ENCODE measurements at places on chromosomes 3 and 15.

DNA sequence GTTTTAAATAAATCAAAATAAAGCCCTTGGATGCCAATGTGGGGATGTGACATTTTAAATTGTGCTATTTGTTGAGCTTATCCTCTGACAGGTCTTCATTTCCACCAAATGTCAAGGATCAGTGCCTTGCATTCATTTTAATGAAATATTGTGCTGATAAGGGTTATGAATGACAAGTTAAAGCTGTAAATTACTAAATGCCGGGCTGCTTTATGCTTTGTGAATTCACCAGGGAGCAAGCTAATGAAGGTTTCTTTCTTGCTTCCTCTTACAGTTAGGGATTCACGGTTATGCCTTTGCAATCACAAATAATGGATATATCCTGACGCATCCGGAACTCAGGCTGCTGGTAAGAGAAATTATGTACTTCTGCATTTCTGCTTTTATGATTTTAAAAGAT, 81.7 kb downstream of the LRTM1 start:
- DNase-seq: no peak

DNA sequence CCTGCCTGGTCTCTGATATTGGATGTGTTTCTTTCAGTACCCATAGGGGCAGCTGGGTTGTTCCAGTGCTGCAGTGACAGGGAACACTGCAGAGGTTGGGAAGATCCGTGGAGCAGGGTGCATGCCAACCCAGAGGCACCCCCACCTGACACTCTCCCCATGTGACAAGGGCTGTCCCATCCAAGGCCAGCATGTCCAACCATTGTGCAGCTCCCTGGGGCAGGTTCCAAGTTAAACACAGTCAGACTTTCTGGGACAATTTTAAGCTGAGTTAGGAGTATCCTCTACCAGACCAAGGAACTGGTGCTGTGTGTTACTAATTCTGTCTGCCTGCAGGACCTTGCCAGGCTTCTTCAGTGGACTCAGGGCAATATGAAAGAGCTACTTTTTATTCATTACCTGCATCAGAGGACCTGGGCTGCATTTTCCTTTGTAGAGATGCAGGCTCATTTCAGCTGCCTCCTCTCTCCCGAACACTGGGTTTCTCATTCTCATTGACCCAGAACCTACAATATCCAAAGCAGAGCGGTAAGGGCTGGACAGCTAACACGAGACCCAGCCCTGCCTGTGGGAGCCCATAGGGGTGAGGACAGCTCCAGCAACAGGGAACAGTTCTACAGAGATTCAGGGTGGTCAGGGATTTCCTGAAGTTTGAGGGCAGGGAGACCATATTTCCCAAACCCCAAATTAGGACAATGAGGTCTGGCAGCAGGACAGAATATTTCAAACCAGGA, 72.7 kb downstream of the SPSB4 start:
- no peak for DNase-seq

- DNase-seq: no peak
Observed at GRCh38 chr15:63070681-63071129, 28.2 kb downstream of the TPM1 start.

DNA sequence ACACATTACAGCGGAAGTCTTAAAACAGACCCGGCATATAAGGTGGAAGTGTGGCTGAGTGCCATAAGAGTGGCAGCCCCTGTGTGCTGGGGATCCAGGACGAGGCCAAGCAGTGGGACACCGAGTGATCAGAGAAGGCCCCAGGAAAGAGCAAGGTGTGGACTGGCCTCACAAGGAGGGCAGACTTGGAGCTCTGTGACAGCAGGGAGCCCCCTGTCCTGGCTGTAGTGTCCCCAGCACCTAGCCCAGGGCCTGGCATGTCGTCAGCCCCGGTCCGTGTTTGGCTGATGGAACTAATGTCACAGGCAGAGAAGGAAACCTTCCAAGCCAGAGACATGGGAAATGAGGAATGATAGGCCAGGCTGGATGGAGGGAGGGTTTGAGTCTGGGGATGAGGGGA, 4.8 kb downstream of the PDIA5 start:
- no peak for DNase-seq

DNA sequence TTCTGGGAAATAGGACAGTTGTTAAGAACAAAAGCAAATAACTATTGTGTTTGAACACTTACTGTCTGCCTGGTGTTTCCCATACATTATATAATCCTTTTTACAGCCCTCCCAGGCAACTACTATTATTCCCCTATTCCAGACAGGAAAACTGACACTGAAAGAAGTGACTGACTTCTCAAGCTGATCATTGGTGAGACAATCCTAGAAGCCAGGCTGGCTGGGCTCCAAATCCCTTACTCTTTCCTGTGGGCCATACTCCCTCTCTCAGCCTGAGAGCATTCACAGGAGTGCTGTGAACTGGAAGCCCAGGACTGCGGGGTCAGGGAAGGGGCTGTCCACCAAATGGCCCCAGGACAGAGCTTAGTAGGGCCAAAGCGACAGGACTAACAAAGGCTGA, 39.2 kb upstream of the PDE8A start:
- no peak for DNase-seq

GRCh38 chr3:187722206-187722612, 19.9 kb upstream of the RTP2 start:
- DNase-seq: no peak

DNA sequence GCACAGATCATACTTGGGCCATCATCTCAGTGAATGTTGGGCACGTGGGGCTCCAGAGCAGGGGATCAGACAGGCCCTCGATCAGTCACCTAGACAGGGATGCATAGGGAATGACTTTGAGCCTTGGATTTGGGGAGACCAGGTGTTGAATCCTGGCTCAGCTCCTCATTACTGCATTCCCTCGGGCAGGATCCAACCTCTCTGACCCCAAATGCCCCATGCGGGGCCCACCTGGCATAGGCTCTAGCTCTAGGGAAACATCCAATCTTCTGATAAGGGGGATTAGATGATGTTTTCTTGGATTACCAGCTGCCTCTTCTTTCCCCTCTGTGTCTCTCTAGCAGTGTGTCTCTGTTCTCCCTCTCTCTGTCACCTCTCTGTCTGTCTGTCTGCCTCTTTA, 22.7 kb downstream of the LOXL1 start:
- DNase-seq: no peak

GRCh38 chr3:40731445-40731844, 206.7 kb downstream of the ZNF621 start:
- no peak for DNase-seq

GRCh38 chr15:74489518-74490338, 28.8 kb upstream of the UBL7 start:
- peak; percentile 52 for DNase-seq

DNA sequence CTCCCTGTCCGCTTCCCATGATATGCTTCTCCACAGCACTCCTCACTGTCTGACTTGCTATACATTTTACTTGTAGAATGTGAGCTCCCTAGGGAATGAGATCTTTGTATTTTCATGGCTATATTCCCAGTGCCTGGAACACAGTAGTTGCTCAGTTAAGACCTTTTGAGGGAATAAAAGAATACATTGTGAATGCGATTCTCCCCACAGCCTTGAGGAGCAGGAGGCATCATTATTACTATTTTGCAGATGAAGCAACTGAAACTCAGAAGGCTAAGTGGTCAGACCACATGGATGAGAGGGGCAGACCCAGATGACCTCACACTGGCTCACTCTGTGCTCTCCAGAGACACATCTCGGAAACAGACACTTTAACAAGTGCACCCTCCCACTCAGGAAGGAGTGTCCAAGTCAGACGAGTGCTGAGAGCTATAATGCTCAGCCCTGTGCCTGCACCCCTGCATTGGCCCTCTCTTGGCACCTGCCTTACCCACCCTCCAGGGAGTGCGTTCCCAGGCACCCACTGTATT, 46.8 kb downstream of the SST start:
- DNase-seq: no peak

DNA sequence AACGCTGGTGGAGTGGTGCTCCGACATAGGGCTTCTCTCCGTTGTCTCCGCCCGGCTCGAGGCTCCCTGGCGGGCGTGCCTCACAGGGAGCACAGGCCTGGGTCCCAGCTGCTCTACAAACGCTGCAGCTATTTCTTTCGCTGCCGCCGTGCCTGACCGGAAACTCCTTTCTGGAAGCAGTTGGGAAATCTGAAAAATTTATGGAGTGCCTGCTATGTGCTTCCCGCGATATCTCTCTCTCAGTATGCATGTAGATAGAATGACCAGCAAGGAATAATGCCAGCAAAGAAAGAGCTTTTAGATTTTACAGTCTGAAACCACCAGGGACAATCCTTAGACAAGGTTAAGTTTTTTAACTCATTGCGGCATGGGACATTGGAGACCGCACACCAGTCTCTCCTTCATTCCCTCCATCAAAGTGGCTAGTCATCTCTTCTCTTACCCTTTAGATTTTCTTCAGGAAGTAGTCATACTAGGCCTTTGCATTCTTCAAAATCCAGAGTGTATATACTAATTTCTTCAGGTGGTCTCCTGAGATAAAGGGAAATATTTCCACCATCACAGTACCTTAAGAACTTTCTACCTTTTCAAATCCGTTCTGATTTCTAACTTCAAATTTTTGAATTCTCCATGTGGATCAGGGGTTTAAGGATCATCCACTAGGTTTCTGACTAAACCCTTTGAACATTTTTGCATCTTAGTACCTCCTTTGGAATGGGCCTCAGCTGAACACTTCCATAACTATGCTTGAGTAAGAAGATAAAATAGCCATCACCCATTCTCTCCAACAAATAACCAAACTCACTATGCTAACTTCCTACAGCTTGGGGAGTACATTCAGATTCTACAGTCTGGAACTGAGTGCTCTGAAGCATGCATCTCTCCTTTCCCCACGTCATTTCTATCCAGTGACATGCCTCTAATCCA, 1.1 kb upstream of the NPHP3 start:
- DNase-seq: peak; percentile 2

GRCh38 chr3:127775398-127776109, 46.8 kb downstream of the MGLL start:
- no peak for DNase-seq

- no peak for DNase-seq
Observed at GRCh38 chr3:79604681-79605080, 163.1 kb downstream of the ROBO1 start.

DNA sequence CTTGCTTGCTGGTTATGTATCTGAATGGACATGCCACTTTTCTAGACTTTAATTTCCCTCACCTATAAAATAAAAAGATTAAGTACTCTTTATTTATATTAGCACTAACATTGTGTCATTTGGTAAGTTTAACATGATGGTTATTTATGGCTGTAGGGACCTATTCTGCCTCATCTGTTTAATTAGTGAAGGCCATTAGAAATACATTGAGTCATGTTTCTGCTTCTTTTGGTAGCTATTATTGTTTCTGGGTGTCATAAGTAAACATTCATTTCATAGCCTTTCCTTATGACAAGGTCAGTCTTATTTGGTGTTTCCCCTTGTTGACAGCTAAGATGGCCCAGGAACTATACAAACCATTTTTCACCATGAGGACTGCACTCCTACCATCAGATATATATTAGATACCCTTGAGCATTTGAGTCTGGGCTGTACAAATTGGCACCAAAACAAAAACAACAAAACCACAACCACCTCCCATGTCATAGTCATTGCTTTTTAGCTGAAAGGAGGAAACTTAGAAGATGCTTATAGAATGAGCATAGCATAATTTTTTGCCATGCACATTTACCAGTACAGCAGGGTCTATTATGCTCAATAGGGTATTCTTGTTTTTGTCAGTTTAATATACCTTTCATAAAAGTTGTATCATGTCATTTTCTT, 39.3 kb downstream of the SRP14 start:
- DNase-seq: no peak

- DNase-seq: no peak
Observed at GRCh38 chr15:62795700-62796695, 246.5 kb upstream of the TPM1 start.

GRCh38 chr15:57878573-57878972, 172.1 kb downstream of the POLR2M start:
- DNase-seq: no peak

GRCh38 chr3:169234618-169235017, 428.9 kb downstream of the MECOM start:
- DNase-seq: no peak

- DNase-seq: no peak
Observed at GRCh38 chr3:89360156-89360555, 252.7 kb downstream of the EPHA3 start.

- DNase-seq: no peak
Observed at GRCh38 chr15:99962006-99962561, 228.8 kb upstream of the LYSMD4 start.

DNA sequence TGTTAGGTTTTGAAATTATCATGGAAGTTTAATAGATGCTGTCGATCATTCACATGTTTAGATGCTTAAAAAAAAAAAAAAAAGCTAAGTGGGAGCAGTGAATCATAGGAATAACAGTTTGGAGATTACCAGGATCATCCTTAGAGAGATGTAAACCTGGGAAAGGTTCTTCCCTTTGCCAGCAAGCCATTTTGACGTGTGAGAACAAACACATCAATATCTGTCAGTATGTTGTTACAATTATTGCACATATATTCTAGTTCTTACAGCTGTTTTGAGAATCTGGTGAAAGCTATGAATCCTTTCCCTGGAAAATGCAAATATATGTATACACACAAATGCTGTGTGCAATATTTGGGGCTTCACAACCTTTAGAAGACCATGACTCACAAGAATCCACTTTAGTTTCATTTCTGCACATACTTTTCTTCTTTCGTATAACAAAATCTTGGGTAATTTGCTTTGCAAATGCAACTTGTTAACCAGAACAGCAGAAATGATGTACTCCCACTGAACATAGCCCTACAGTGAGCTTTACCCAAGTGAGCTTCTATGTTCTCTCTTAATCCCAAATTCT, 12.0 kb downstream of the NFKBIZ start:
- DNase-seq: no peak

GRCh38 chr3:124163689-124164088, 171.8 kb upstream of the ROPN1 start:
- no peak for DNase-seq

- DNase-seq: no peak
Observed at GRCh38 chr3:1272546-1273265, 179.9 kb downstream of the CNTN6 start.

DNA sequence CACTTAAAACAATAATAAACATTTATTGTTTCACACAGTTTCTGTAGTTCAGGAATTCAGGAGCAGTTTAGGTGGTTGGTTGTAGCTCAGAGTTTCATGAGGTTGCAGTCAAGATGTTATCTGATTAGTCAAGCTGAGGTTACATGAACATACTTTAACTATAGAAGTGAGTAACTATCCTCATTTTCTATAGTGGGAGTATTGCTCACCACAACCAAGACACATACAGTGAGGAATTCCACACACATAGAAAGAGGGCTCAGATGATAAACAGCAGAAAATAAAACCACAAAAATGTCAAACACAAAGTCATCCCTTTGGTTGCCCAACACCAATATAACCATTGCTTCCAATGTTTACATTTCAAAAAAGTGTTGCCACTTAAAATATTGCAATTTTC, 13.6 kb downstream of the SCN11A start:
- DNase-seq: no peak

- DNase-seq: no peak
Observed at GRCh38 chr3:138460536-138461205, 26.3 kb downstream of the ESYT3 start.

GRCh38 chr15:75727851-75728715, 15.4 kb upstream of the CSPG4 start:
- no peak for DNase-seq

GRCh38 chr3:160464321-160464720, 14.7 kb upstream of the TRIM59 start:
- no peak for DNase-seq
